ENCODE measurements at places on chromosomes 5 and 9.

- DNase-seq = no peak
Observed at GRCh38 chr9:2198956-2199635, 183.9 kb downstream of the SMARCA2 start.

- no peak for DNase-seq
Observed at GRCh38 chr9:69317081-69317480, 7.9 kb upstream of the ENTREP1 start.

DNA sequence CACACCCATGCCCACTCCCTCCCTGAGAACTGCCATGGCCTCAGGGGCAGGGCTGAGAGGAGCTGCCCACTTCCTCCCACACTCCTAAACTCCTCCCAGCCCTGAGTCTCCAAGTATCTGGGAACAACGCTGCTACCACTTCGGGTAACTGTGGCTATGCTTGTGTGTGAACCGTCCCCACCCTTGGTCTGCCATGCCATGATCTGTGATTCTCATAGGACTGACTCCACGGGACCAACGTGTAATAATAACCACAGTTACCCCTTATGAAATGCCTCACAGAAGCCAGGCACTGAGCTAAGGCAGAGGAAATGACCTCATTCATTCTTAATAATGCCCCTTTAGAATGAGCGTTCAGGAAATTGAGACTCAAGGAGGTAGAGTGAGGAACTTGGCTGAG, 103.9 kb upstream of the SMIM23 start:
- DNase-seq = peak; percentile 52

DNA sequence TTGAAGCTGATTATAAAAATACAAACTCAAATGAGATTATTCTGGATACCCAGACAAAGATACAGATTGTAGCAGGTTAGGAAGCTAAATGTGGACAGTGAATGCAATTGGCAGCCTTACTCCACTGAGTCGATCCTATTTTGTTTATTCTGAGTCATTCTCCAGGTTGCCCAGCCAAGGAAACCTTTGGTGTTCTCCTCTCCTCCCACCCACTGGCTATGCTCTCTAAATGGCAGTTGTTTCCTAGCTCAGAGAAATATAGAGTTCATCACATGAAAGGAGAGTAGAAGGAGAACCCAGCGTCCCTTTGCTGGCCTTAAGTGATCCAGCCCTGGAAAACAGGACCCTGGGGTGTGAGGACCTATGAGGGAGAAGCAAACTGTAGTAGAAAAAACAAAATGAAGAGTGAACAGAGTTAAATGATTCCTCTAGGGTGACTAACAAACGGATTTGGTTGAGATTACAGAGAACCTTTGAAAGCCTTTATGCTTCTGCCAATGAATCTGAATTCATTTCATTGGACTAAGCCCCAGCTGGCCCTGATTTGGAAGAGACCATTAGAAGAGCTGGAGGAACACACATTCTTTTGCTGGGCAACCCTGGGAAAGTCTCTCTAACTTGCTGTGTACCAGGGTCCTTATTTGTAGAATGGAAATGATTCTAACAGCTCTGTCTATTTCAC, 95.1 kb downstream of the BRINP1 start:
- peak; percentile 61 for DNase-seq

DNA sequence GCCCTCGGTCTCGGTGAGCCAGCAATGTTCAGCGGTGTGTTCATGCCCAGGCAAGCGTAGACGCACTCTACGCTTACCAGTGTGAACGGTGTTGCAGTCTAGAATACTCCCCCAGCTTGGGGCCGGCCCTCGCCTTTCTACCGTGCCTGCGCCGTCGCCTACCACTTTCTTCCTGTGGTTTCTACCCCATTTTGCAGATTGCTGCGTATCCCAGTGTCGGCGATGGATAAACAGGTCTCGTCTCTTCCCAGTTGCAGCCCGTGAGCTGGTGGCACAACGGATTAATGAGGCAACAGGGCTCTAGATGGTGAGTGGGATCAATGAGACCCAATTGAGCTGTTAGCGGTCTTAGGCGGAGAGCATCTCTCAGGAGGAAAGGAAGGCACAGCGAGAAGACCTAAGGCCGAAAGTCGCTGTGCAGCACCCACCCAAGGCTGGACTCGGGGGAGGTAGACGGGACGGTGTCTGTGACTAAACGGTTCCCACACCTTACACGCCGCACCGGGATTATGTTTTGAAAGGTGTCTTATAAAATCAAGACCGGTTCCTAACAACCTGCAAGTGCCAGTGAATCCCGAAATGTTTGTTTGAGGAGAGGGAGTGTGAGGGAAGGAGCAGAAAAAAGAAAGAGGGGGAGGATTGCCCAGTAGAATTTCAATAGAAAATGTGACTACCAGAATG, 5.8 kb downstream of the OTP start:
- DNase-seq = no peak

All from MG63 (cell line).